ENCODE measurements at places on chromosomes 16 and 17.
A peak's percentile ranks its signal among the peaks of the same experiment; 100 is the strongest.

DNA sequence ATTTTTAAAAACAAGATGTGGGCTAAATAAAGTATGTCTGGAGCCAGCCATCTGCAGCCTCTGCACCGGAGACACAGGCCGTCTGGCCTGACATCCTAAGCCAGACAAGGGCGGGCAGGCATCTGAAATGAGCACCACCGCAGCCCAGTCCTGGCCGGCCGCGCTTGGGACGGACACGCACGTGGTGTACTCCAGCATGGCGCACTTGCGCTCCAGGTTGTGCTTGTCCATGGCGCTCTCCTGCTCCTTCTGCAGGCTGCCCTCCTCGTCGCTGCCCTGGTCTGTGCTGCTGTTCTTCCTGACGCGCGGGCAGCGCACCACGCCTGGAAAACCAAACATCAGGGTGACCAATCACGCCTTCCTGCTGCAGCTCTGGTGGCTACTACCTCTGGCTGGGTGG lies 60.3 kb downstream of the GTF3C1 start:
- no peak for DNase-seq

GRCh38 chr17:1997289-1997926 lies 27.7 kb downstream of the RTN4RL1 start:
- no peak for DNase-seq

GRCh38 chr16:69365901-69366300 lies 14.3 kb upstream of the TMED6 start:
- DNase-seq, result no peak

DNA sequence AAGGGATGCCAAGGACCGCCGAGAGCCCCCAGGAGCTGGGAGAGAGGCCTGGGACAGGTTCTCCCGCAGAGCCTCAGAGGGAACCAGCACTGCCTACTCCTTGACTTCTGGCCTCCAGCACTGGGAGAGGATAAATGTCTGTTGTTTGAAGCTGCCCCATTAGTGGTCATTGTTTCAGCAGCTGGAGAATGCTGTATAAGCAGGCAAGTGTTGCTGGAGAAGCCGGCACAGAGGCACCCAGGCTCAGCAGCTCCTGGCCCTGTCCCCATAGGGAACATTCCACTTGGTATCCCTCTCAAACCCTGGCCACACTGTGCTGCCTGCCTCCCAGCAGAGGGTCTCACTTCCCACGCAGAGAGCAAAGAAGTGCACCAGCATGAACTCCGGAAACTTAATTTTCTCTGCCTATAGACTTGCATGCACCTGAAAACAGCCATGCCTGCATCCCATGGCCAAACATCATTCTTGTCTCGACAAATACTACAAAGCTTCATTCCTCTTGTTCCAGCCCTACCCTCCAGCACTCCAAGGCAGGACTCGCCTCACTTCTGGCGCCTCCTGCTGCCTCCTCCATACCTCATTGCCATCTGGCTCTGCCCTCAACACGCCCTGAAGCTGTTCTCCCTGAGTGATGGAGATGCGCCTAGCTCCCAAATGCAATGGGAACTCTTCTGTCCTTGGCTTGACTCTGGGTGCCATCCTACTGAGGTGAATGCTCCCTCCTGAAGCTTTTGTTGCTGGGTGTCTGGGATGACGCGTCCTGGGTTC lies 88.1 kb downstream of the DNAH17 start:
- DNase-seq, result no peak

GRCh38 chr17:7955414-7956227 lies 23.6 kb downstream of the CNTROB start:
- DNase-seq, result no peak

GRCh38 chr16:4052801-4053293 lies 63.4 kb downstream of the ADCY9 start:
- DNase-seq, result no peak

DNA sequence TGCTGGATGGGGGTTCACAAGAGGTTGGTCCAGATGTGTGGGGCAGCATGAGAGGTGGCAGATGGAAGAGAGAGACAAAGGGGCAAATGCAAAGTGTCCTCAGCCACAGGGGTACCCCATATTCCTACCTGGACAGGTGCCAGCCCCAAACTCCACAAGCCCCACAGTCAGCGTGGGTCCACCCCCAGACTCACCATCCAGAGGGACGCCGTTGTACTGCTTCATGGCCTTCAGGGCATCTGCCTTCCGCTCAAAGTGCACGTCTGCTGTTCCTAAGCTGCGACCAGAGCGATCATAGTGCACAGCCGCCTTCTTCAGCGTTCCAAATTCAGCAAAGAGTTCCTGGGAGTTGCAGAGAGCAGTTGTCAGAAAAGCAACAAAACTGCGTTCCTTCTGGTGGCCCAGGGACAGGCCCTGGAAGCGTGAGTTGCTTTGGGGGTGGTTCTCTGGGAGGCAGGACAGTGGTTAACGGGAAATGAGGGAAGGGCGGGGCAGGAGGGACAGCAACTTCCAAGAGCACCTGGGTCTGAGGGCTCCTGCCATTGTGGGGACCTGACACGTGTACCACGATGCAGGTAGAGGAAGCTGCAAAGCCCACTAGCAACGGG lies 2.3 kb downstream of the ALYREF start:
- no peak for DNase-seq

DNA sequence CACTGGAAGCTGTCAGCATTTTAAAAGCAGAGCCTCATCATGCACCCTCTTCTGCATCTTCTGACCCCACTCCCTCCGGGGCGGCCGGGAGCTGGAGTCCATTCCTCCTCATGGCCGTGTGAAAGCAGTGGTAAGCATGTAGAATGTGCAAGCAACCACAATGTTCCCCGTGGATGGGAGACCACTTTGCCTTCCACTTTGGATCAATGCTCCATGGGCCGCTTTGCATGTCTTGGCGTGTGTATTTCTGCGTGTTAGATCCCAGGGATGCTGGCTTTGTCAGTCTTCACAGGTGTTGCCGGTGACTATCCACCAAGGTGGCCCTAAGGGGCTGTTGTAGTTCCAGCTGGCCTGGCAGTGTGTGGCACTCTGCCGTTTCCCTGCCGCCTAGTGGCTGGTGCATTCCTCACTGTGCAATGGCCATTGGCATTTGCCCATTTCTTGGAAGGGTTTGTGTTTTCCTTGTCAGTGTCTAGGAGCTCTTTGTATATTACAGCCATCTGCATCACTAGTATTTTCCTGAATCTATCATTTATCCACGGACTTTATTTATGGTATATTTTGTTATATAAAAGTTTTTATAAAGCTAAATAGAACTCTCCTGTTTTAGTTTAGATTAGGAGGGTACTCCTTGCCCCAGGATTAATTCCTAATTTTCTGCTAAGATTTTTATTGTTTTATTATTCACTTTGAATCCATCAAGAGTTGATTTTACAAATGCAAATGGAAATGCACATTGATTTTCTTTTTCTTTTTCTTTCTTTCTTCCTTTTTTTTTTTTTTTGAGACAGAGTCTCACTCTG lies 5.8 kb upstream of the ALDH3A1 start:
- no peak for DNase-seq

GRCh38 chr17:1611715-1612114 lies 16.9 kb downstream of the SLC43A2 start:
- DNase-seq, result no peak

DNA sequence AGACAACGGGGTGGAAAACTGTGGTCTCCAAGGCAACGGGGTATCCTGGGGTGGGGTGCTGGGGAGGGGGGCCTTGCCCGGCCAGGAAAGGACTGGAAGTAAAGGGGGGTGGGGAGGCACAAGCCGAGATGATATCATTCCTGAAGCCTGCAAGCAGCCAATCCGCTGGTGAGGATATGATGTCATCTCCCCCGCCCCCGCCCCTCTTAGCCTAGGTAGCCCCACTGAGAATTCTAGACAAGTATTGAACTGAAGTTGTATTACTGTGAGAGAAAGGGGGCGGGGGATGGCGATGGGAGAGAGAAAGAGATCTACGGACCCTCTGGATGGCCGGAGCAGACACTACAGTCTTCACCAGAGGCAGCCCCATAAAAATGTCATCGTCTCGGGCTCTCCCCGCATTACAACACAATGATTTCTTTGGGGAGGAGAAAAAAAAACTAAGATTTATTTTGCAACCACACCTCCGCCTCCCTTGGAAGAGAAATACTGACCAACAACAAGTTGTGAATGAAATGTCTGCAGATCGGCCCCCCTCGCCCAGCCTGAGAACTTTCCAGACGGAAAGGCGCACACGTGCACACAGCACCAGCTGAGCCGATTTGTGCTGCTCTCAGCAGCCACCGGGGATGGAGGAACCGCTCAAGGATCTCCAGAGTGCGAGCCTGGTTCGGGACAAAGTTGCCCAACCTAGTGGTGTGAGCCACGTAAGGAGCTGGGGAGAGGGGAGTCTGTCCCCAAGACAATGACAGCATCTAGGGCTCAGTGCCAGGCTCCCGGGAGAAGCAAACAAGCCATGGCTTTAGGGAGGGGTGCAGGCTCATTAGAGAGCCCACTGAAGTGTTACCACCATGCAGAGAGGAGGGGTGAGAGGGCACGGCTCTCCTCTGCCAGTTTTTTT lies 222.1 kb downstream of the SOX9 start:
- no peak for DNase-seq

DNA sequence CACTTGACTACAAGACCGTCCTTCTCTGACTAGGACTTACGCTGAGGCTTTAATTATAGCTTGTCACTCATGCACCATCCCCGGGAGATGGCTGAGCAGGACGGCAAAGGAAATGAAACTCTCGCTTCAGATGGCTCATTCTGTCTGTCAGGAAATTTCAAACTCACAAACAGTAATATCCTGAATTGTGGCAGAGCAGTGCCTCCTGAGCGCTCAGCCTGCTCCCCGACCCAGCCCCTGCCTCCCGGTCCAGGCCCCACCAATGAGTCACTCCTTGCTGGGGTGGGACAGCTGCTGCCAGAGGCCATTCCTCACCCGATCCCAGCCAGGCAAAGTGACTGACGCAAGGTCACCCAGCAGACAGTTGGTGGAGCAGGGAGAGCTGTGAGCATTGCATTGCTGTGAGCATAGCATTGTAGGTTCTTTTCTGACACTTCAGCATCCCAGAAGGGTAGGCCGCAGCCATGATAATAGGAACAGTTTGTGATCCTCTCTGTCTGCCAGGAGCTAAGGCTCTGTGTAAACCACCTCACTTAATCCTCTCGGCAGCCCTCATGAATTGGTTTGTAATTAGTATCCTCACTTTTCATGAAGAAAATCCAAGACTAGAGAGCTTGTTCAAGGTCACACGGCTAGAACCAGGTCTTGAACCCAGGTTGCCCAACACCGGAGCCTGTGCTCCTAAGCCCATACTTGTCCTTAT lies 20.9 kb downstream of the CCDC182 start:
- DNase-seq, result no peak

DNA sequence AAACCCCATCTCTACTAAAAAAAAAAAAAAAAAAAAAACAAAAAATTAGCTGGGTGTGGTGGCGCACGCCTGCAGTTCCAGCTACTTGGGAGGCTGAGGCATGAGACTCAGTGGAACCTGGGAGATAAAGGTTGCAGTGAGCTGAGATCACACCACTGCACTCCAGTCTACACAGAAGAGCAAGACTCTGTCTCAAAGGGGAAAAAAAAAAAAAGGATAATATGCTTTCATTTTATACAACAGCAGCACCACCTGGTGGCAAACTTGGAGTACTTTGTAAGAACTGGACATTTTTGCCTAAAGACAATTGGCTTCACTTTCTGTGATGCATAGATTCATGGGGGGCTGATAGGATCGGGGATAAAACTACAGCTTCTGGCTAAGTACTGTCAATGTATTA lies 8.5 kb downstream of the CHTF8 start:
- peak; percentile 49 for DNase-seq

- no peak for DNase-seq
These were observed 398.5 kb downstream of the RBFOX1 start for GRCh38 chr16:7731141-7731540.

GRCh38 chr16:49952386-49952785 lies 72.6 kb upstream of the CNEP1R1 start:
- no peak for DNase-seq

GRCh38 chr17:40175928-40176753 lies 1.1 kb upstream of the RAPGEFL1 start:
- no peak for DNase-seq

DNA sequence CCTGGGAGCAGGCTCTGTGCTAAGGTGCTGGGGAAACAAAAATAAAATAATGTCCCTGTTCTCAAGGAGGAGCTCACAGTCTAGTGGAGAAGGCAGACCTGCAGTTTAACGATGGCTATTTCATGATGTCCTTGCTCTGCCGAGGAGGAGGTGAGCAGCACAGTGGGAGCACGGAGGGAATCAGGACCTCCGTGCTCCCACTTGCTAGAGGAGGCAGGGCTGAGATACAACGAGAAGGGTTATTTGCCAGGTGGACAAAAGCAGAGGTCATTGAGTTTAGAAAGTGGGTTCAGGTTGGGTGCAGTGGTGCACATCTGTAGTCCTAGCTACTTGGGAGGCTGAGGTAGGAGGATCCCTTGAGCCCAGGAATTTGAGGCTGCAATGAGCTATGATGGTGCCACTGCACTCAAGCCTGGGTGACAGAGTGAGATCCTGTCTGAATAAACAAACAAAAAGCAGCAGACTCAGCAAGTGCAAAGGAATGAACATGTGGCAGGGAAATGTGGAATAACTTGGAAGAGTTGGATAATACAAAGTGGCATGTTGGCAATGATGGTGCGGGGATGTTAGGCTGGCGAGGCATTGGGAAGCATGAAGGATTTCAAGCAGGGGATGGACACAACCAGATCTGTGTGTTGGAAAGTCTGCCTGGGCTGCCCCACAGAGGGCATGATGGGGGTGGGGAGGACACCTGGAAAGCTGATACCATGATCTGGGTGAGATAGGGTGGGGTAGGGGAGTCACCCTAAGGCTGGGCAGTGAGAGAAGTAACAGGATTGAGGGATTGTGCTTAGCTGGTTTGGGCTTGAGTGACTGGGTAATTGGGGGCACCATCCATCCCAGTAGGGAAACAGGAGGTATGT lies 12.8 kb upstream of the TNS4 start:
- no peak for DNase-seq

DNA sequence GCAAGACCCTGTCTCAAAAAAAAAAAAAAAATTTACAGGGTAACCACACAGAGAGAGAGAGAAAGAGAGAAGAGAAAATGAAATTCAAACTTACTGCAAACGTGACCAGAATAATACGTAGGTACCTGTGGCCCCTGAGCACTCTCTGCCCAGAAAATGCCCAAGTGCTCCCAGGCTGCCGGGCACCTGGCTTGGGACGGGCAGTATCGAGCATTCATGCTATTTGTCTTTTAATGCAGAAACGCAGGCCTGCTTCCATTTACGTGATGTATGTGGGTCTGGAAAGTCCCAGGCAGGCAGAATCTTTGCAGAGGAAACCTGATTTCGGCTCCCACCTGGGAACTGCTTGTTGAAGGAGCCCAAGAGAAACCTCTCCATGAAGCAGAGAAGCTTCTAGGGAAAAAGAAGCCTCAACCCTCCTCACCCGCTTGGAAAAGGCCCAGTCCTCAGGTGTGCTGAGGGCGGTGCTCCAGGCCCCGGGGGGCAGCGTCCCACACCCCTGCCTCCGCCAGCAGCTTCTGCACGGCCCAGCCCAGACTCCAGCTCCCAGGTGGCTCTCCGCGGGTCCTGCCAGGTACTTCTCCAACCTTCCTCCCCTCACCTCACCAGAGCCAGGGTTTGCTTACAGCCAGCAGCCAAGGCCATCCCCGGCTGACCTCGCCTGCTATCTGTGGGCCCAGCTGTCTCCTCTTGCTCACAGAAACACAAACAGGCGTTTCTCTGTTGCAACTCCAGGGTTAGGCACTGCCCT lies 14.0 kb downstream of the RPH3AL start:
- DNase-seq, result no peak

- DNase-seq, result peak; percentile 68
These were observed 31.7 kb upstream of the KCNJ2 start for GRCh38 chr17:70137451-70138230.

- no peak for DNase-seq
These were observed 38.5 kb upstream of the CNEP1R1 start for GRCh38 chr16:49986351-49987124.

Data from HS-5 (cell line).